ENCODE measurements at places on chromosomes 1 and 21. TPM values are rescaled to one million over a fixed set of nuclear protein-coding genes. Genes with fewer than 3 reads are reported as not detected.

Gene TMEM61
- total RNA-seq: not detected

GRCh38 chr1:56265216-56265615, 314.1 kb downstream of the PLPP3 start:
- DNase-seq: no peak

DNA sequence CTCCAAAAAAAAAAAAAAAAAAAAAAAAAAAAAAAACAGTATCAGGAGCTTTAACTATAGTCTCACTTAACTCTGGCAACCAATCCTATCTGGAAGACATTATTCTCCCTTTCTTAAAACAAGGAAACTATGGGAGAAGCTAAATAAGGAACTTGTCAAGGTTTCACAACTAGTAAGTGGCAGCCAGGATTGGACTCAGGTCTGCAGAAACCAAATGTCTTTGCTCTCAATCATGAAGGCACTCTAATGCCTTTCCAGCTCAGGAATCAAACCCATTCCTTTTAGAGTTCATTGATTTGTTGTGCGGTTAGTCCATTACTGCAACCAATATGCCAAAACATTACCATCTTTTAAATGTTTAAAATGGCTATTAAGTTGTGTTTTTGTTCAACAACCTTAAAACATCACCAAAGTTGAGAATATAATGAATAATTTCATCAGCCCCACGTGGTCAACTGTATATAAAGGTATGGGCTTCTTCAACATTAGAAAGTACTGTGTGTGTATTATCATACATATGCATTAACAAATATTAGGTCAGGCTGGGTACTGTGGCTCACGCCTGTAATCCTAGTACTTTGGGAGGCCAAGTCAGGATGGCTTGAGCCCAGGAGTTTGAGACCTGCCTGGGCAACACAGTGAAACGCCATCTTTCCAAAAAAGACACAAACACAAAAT, 1.5 kb downstream of the EPRS1 start:
- no peak for DNase-seq

Gene OXCT2
- 2.9 TPM for total RNA-seq

Gene NIBAN1
- 15.4 TPM for total RNA-seq

- peak; percentile 51 for DNase-seq
Observed at GRCh38 chr1:53303726-53304515, 23.9 kb downstream of the LRP8 start.

DNA sequence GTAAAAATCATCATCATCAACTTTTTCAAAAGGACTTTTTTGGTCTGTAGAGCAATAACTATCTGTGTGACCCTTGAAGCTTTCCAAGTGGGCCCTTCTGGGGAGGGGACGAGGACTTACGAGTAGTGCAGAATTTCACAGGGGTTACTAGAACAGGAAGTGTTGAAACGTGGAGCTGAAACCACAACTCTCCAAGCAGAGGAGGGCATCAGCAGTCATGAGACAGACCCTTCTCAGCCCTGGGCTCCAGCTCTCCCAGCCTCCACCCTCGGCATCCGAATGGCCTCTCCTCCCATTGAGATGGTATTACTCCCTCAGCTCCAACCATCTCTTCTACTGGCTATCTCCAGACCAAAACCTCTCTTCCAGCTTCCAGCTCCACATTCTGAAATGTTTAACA, 3.6 kb downstream of the FAM89A start:
- no peak for DNase-seq

Gene SPRR5
- total RNA-seq: not detected

- DNase-seq: no peak
Observed at GRCh38 chr1:76113446-76113845, 38.9 kb downstream of the ST6GALNAC3 start.

GRCh38 chr1:203450001-203450400, 25.6 kb upstream of the PRELP start:
- DNase-seq: no peak

DNA sequence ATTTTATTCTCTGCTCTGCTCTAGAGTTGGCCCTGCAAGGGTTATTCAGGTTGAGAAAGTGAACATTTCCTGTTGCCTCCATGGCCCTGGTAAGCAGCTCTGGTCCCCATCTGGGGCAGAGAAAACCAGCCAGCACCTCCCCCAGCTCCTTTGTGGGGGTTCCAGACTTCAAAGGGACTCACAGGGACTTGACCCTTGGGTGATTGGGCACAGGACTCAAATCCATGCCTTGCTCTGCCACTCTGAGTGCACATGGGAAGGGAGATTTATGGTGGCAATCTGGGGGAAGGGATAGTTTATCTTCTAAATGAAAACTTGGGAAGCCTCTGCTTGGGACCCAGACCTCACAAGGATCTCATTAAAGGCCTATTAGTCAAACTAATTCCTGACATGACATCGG, 212.8 kb downstream of the FOXD2 start:
- no peak for DNase-seq

DNA sequence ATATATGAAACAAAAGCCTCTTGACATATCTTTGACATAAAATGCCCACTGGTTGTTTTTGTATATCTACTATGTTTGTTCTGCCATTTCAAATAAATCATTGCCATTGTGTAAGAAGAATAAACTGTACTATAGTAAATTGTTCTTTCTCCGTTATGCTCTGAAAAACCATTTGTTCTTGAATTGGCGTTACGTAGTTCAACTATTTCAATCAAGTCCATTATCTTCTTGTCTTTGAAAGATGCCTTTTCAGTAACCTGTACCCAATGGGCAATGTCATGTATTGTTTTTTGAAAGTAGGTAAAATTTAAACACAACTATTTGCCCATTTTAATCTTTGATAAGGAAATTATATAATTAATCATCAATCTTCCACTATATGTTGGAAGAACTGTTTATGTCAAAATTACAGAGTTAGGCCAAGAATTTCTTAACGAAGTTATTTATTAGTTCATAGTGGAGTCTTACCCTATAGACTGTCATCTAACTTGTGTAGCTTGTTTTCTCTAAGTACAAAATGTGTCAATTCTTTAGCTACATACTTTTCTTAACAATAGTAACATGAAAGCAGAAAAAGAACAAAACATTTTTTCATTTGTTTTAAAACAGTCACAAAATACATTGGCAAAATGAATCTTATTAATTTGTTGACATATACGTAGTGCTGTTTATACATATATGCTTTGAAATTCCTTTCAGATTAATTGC, 294.8 kb downstream of the PTPRC start:
- no peak for DNase-seq

Gene S100A3
- 9.0 TPM for total RNA-seq

Gene RBM34
- 143 TPM for total RNA-seq

Gene ALPL
- total RNA-seq: 1.4 TPM

GRCh38 chr1:202272103-202272845, 69.5 kb downstream of the UBE2T start:
- no peak for DNase-seq

DNA sequence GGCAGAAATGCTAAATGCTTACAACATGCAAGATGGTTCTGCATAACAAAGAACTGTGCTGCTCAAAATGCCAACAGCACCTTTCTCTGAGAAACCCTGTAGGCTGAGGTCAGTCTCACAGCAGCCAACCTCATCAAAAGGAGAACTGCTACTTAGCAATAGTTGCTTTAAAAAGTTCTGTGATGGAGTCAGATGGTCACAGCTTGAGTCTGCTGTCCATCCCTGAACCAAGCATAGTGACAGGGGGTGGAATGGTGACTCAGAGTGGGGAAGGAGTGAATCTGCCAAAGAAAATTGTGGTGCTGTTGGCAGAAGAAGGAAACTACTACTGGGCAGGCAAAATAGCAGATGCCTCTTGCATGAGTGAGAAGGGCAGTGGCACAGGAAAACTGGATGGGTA, 106.0 kb upstream of the FAM78B start:
- DNase-seq: peak; percentile 9

Data from Daoy (cell line).